ENCODE measurements at places on chromosomes 7 and 10.

DNA sequence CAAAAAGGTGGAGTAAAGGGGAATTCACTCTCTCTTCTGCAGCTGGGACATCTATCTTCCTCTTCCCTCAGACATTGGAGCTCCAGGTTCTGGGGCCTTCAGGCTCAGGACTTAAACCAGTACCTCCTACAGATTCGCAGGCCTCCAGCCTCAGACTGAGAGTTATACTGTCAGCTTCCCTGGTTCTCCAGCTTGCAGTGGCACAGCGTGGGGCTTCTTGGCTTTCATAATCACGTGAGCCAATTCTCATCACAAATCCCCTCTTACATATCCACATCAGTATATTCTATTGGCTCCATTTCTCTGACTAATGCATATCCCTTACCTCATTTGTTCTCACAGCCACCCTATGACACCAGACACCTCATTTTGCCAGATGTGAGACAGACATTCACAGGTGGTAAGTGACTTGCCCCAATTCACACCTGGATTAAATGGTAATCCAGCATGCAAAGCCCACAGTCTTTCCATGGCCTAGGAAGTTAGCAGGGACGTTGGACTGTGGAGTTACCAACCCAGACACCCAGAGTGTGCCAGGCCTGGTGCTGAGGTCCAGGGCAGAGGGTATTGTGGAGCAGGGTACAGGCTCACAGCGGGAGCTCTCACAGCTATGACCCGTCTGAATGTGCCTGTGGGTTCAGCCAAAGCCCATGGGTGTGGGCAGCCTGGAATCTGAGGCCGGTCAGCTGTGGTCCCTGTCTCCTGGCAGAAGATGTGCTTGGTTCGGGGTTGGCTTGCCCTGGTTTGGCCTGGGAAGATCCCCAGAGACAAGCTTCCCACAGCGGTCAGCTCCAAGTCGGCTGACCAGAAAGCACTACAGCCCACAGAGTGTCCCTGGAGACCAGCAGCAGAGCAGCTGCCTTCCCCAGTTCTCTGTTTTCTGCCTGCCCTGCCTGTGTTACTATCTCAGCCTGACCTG, 18.4 kb upstream of the ZCCHC24 start:
- DNase-seq = no peak

DNA sequence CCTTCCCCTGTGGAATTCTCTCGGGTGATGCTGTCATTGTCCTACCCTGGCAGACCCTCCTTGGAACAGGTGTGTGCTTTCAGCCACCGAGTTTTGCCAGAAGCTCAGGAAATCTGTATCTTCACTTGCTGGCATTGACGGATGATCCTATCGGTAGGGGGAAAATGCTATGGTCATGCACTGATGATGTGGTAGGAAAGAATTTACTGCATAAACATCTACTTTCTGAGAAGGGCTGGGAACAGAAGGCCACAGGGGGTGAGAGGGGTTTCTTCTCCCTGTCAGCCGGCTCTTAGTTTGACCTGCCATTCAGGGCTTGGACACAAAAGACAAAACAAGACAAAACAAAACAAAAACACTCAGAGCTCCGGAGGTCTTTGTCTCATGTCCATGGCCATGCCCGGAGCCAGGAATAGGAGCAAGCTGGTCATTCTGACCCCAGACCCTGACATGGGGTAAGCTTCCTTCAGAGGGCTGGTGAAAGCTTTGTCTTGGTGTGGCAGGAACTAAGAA, 43.6 kb upstream of the CARD11 start:
- no peak for DNase-seq

GRCh38 chr7:116224492-116225098, 14.3 kb downstream of the TES start:
- DNase-seq = no peak

DNA sequence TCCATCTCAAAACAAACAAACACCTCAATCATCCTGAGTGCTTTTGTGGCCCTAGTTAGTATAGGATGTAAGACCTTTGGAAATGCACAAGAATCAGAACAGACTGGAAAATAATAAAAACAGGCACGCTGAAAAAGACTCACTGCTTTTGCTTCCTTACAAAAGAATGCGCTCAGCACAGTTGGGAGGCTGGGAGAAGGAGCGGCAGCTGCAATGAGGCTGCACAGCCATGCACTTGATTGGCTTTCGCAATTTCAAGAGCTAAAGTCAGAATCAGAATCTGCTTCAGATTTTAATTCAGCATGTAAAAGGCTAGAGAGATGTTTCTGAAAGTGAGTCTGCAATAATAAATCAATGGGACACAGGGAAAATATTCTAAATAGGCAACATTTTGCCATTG, 97.2 kb downstream of the FRMD4A start:
- DNase-seq = no peak

- DNase-seq = no peak
Observed at GRCh38 chr10:77415313-77415960, 222.2 kb downstream of the KCNMA1 start.

DNA sequence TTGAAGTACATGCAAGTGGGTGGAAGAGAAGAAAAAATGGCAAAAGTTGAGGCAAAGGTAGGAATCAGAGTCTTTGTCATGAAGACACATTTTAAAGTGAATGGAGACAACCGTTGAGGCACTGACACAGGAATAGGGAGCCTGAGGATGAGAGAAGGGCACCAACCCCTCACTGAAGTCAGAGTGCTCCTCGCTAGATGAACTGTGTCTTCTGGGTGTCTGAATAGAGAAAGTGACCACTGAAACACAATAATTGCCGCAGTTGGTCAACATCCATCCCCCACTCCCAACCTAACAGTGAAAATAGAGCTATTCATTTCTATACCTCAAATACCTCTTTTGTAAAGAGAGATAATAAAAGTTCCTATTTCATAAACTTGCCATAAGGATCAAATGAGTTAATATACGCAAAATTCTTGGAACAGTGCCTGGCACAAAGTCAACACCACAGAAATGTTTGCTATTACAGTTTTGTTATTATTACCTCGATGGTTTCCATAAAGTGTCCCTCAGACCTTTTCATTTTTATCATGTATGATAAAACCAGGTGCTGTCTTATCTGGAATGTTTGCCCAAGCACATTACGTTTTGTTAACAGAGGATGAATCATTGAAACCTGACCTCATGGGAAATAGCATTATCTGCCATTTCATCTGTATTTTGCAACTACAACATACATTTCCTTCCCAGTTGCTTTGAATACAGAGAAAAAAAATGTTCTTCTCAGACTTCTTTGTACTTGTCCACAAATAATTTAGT, 61.8 kb upstream of the SP4 start:
- DNase-seq = peak; percentile 75

DNA sequence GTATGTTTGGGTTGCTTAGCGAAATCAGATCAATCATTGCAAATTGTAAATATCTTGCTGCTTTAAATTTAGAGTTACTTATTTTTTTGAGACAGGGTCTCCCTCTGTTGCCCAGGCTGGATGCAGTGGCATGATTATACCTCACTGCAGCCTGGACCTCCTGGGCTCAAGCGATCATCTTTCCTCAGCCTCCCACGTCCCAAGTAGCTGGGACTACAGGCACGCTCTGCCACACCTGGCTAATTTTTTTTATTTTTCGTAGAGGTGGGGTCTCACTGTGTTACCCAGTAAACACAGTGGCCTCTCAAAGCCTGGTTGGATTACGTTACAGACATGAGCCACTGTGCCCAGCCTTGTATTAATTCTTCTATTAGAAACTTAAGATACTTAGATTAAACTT, 1.7 kb downstream of the VDAC2 start:
- no peak for DNase-seq

- DNase-seq = no peak
Observed at GRCh38 chr7:112101201-112101846, 104.9 kb downstream of the DOCK4 start.

- DNase-seq = no peak
Observed at GRCh38 chr7:132655131-132655727, 79.0 kb upstream of the PLXNA4 start.

GRCh38 chr7:116539879-116540278, 15.0 kb downstream of the CAV1 start:
- no peak for DNase-seq

- DNase-seq = no peak
Observed at GRCh38 chr7:148854983-148855382, 29.1 kb downstream of the EZH2 start.

- DNase-seq = peak; percentile 60
Observed at GRCh38 chr10:131532291-131532690, 220.8 kb upstream of the TCERG1L start.

DNA sequence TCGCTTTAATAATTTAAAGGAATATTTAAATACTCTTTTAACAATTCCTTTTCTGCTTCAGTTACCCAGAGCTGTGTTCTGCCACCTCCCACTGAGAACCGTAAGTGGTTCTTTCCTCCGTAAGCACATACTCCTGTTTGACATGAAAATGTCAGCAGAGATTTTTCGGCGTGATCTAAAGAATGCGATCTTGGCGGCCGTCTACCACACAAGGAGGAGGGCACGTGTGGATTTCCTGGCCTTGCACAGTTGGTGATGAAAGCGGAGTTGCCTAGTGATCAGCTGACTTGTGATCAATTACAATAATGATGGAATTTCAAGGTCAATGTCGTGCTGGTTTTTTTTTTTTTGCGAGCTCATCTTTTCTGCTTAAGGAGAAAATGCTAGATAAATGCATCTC, 35.6 kb upstream of the INSIG1 start:
- no peak for DNase-seq

GRCh38 chr7:90078921-90079320, 75.3 kb upstream of the STEAP1 start:
- no peak for DNase-seq

- peak; percentile 0 for DNase-seq
Observed at GRCh38 chr10:132946-133898, 2.0 kb upstream of the ZMYND11 start.

DNA sequence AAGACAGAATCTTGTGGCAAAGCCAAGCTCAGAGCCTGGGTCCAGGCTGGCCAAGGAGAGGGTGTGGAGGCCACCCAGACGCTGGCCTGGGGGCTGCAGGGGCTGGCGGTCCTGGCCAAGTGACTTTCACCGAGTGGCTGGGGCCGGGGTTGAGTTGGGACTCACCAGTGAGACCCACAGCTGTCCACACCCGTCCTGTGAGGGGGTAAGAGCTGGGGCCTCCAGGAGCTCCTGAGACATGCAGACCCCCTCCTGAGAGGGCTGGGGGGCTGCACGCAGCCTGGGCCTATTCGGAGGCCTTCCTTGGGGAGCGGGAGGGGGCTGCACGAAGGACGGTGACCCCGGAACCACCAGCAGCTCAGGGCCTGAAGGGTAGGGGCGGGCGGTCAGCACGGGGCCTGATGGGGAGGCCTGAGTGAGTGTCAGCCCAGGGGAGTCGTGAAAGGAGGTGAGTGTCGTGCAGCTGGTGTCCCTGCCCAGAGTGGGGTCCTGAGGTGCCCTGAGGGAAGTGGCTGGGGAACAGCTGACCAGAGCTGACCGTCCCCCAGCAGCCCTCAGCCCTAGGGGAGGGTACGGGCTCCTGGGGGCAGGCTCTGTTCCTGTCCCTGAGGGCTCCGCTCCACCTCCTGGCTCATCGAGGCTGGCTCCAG, 100.9 kb downstream of the FOXL3 start:
- no peak for DNase-seq

DNA sequence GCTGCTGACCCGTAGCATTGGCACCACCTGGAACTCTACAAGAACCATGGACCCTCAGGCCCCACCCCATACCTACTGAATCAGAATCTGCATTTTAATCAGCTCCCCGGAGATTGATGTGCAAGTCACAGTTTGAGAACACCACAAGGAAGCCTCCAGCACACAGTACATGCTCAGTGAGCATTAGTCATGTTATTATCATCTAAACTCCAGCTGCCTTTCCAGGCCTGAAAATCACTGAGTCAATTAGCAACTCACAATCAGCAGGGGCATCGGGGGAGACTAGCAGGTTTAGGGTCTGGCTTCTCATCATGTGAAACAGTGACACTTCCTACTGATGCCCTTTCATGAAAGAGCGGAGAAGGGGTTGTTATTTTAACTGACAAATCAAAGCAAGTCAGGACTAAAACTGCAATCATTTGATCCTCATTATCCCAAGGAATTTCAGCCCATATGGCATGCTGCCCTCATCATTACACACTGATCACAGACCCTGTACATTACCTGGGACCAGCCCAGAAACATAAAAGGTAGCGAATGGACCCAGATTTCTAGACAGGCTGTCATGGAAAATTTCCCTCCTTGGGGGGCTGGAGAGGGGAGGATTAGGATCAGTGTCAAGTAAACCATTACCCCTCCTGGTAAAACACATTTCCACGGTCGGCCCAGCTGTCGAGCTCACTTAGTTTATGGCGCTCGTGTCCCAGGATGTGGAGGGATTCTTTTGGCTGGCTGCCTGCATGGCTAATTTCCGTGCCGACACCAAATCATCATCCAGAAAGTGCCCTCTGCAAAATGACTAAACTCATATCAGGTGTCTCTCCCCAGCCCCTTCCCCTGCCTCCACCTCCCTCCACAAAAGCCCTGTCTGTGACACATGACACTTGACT, 122.8 kb downstream of the PRLHR start:
- DNase-seq = no peak

GRCh38 chr10:96014473-96015102, 28.8 kb upstream of the CCNJ start:
- DNase-seq = no peak

DNA sequence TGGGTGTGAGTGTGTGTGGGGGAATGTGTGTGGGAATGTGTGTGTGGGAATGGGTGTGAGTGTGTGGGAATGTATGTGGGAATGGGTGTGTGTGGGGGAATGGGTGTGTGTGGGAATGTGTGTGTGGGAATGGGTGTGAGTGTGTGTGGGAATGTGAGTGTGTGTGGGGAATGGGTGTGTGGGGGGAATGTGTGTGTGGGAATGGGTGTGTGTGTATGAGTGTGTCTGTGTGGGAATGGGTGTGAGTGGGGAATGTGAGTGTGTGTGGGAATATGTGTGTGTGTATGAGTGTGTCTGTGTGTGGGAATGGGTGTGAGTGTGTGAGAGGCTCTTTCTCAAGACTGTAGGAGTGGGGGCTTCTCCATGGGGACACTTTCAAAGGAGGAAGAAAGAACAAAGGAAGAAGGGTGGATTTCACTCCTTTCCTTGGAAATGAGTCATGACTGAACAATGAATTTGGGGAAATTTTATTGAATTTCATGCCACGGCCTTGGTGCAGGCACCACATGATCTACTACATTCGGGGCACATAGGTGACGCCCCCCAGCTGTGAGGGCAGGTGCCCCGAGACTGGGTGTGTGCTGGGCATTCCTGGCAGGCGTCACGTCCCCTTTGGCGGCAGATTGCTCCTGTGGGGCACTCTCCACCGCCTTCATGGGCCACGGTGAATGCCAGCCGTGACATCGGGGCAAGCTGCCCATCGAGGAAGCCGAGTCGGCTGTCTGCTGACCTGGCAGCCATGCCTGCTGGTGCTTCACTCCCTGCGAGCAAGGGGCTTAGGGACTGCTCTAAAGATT, 88.8 kb upstream of the INSIG1 start:
- no peak for DNase-seq

- no peak for DNase-seq
Observed at GRCh38 chr10:80104066-80104926, 25.8 kb downstream of the TMEM254 start.

DNA sequence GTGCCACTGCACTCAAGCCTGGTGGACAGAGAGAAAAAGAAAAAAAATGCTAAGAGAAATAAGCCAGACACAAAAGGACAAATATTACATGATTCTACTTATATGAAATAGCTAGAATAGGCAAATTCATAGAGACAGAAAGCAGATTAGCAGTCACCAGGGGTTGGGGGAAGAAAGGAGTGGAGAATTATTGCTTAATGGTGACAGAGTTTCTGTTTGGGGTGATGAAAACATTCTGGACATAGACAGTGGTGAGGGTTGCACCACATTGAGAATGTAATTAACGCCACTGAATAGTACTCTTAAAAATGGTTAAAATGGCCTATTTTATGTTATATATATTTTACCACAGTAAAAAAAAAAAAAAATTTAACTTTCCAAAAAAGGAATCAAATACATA, 6.4 kb upstream of the NT5C2 start:
- no peak for DNase-seq
